ENCODE measurements at places on chromosomes 4 and X.
A peak's percentile ranks its signal among the peaks of the same experiment; 100 is the strongest.

DNA sequence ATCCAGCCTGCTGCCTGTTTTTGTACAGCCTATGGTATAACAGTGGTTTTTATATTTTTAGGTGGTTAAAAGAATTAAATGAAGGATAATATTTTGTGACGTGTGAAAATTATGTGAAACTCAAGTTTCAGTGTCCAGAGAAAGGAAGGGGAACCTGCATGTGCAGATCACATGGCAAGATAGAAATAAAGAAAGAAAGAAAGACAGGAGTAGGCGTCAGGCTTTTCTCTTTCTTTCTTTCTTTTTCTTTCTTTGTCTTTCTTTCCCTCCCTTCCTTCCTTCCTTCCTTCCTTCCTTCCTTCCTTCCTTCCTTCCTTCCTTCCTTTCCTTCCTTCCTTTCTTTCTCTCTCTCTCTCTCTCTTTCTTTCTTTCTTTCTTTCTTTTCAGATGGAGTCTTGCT, 42.0 kb upstream of the HUWE1 start:
- no peak for DNase-seq

DNA sequence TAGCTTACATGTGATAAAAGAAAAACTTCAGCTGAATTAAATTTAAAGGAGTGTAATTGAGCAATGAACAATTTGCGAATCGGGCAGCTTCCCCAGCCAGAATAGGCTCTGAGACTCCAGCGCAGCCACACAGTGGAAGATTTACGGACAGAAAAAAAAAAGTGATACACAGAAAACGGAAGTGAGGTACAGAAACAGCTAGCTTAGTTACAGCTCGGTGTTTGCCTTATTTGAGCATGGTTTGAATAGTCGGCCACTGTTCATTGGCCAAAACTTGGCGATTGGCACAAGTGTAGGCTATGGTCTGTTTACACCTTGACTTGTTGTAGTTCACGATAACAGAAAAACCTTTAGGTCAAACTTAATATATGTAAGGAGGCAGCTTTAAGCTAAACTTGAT, 16.7 kb upstream of the SUPT20HL1 start:
- no peak for DNase-seq

- peak; percentile 76 for DNase-seq
These were observed 159.7 kb downstream of the NSUN7 start for GRCh38 chr4:40909363-40909876.

DNA sequence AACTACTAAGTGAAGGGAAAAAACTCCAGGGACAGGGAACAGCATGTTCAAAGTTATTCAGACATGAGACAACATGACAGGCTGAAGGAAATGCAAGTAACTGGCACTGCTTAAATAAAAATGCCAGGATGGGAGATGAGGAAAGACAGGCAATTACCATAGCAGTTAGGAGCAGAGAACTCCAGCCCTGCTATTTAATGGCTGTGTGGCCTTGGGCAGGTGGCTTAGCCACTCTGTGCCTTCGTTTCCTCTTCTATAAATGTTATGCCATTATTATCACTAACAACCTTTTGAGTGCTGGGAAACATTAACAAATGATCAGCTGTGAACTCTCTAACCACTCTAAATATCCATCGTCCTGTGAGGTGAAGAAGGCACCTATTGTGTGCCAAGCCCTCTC, 32.7 kb downstream of the PROM1 start:
- no peak for DNase-seq

DNA sequence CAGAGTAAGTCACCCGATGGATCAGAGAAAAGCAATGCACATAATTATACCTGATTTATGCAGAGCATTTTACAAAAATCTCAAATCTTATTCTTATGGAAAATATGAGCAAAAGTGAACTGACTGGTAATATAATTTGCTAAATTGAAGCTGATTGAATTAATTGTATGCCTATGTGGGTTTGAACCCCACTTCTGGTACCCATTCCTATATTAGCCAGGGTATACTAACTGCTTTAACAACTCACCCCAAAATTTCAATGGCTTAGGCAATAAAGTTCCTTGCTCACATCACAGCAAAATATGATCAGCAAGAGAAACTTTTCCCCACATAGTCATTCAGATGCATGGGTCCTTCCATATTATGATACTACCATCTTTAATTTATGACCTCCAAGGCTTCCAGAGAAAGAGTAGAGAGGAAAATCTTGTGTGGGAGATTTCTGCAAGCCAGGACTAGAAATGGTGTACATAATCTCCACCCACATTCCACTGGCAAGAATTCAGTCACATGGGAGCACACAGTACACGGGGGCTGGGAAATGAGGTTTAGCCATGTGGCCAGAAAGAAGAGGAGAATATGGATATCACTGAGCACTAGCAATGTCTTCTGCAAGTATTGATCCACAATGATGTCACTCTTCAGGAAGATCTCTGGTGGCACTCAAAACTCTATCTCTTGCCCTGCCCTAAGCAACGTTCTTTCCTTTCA, 640.7 kb downstream of the BCOR start:
- DNase-seq: no peak
